ENCODE measurements at places on chromosomes 5 and 9.
A peak's percentile ranks its signal among the peaks of the same experiment; 100 is the strongest.

DNA sequence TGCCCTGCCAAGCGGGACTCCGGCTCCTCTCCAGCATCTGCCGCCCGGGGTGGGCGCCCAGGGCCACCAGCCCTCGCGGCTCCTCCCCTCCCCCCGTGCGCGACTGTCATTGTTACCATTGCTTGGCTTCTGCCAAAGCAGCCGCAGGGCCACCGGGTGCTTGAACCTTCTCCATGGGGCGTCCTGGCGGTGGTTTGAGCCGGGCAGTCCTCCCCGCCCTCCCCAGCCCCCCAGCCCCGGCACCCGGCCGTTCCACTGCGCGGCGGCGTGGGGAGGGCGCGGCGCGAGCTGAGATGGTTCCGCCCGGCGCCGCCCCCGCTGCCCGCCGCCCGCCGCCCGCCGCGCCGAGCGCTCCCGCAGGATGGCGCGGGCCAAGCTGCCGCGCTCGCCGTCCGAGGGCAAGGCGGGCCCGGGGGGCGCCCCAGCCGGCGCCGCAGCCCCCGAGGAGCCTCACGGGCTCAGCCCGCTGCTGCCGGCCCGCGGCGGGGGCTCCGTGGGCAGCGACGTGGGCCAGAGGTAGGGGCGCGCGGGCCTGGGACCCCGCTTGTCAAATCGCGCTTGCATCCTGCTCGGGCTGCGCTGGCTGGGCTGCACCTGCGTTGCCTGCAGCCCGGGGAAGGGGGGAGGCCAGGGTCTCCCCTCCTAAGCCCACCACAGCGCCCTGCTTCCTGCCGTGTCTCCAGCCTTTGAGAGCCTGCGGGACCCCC lies 34.4 kb downstream of the KCNT1 start:
- DNase-seq: no peak

- no peak for DNase-seq
Observed at GRCh38 chr5:132663771-132664695, 6.1 kb downstream of the IL13 start.

- peak; percentile 28 for DNase-seq
Observed at GRCh38 chr5:145340099-145340498, 495.0 kb downstream of the PRELID2 start.

DNA sequence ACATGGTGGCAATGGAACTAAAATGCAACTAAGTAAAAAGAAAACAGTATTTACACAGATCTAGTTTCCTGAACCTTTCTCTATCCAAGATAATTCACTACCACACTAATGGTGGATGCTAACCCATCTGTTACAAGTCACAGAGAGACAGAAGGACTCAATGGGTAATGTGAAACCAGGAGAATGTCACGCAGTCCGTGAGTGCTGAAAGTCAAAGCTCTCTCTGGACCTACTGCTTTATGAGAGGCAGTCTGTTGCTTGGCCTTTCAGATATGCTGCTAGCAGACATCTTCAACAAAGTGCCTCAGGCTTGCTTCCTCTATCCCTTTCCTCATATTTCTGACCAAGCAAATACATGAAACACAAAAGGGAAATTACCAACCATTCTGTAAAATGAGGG lies 69.0 kb upstream of the GLRX start:
- DNase-seq: no peak

GRCh38 chr9:3006851-3007250 lies 163.0 kb upstream of the PUM3 start:
- DNase-seq: no peak

DNA sequence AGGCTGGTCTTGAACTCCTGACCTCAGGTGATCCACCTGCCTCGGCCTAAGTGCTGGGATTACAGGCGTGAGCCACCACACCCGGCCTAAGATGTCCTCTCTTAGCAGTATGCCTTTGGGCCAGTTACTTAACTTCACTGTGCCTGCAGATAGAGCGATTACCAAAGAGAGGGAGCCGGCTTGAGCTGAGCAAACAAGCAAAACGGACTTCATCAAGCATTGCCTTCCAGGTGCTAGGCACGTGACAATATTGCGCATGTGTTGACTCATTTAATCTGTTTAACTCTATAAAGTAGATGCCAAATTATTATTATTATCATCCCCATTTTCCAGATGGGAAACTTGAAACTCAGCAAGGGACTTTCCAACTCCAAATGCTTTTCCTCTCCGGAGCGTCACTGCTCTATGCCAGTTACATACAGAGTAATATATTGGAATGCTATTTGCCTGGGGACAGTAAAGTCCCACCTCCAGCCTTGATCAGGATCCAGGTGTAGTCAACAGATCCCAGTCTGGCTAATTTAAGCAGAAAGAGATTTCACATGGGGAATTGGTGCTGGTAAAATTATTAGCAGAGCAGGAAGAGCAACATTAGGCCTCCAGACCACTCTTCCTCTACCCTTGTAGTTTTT lies 5.6 kb upstream of the C9orf152 start:
- DNase-seq: no peak

DNA sequence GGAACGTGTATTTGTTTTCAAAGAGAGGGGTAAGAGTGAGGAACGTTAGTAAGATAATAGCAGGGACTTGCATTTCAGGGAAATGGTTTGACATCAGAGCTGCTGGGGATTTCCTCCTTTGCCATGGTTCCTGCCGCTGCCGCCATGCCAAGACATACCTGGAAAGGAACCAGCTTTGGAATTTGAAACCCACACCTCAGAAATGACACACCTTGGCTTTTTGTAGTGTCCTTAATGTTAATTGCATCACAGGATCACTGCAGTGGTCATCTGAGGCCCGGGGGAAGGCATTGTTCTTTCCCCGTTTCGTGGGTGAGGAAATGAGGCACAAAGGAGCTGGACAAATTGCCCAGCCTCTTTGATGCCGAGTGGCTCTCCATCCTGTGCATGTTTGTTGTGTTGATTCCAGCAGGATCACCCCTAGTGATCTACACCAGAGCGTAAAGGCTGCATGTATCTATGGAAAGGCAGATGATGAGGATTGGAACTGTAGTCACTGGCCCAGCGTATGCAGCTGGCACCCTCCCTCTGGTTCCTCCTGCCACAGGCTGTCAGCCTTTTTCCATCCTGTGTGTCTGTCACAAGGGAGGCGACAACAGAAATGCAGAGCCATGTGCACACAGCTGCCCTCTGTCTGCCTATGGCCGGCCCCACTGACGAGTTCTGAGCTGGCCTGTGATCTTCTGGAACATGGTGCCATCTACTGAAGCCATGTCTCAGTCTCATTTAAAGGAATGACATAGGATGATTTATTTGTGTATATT lies 37.8 kb downstream of the SLC46A2 start:
- DNase-seq: no peak

GRCh38 chr9:7165331-7165975 lies 407.7 kb downstream of the KDM4C start:
- no peak for DNase-seq

GRCh38 chr9:126942399-126942798 lies 27.8 kb downstream of the RALGPS1 start:
- no peak for DNase-seq

GRCh38 chr5:150638488-150639376 lies 1.7 kb upstream of the SYNPO start:
- DNase-seq: peak; percentile 34

DNA sequence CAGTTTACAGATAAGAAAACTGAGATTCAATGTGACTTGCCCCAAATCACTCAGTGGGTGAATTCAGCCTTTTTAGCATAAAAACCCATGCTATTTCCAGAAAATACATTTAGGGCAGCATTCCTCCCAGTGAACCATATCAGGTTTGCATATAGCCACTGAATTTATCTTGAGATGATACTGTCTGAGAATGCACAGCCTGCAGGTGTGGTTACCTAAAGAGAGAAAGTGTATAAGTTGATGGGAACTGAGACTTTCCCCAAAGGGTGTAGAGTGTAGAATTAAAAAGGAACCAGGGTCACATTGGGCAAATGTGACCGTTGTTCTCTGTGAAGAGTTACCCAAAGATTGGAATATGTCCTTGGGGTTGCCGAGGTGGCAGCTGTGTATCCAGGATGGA lies 100.0 kb upstream of the PIK3R1 start:
- no peak for DNase-seq

DNA sequence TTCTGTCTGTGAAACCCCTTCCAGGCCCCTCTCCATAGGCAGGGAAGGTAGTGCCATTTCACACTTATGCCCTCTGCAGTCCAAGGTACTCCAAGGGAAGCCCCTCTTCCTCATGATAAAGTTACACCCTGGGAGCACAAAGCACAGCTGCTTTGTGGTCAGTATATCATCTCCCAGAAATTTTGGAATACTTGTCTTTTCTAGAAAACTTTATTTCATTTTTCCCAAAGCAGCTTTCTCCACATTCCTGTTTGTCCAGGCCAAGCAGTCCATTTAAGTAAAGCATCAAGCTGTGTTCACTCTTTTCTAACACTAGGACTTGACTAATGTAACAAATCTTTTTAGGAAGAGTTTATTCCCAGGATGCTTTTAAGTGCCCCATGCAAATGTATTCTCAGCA lies 371.8 kb upstream of the RGMB start:
- no peak for DNase-seq

DNA sequence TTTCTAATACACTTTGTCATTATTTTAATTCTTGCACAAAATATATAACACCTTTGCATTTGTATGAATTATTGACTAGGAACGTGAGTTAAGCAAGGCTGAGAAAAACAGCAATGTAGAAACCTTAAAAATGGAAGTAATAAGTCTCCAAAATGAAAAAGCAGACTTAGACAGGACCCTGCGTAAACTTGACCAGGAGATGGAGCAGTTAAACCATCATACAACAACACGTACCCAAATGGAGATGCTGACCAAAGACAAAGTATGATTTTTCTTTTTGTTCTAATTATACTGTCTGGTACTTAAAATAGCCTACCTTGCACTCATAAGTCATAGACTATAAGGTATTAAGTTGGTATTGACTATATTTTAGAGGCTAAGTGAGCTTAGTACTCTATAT lies 34.4 kb downstream of the RAD50 start:
- no peak for DNase-seq

GRCh38 chr5:540071-540905 lies 16.0 kb upstream of the SLC9A3 start:
- no peak for DNase-seq

- DNase-seq: peak; percentile 3
Observed at GRCh38 chr5:110784901-110785300, 46.1 kb downstream of the SLC25A46 start.

- DNase-seq: no peak
Observed at GRCh38 chr5:93721511-93721910, 19.9 kb downstream of the POU5F2 start.

GRCh38 chr5:1367149-1367548 lies 22.2 kb upstream of the CLPTM1L start:
- DNase-seq: no peak

- no peak for DNase-seq
Observed at GRCh38 chr9:95097279-95097678, 220.2 kb downstream of the FANCC start.

DNA sequence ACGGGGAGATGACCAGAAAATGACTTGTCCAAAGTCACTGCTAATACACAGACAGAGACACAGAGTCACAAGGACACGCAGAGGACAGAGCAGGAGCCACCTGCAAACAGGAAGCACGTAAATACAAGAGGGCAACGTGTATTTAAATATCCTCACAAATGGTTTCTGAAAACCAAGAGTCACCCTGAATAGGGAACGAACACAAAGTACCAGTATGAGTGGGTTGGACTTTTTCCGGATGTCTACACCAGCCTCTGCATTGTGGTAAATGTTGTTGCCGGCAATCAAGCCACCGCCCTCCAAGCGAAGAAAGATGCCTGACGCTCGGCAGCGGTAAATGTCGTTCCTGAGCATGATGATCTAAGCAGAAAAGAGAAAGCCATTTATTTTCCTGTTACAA lies 44.5 kb downstream of the FBXO10 start:
- no peak for DNase-seq
